Activated T-helper 1 cell treated with anti-CD3 and anti-CD28 coated beads, Interleukin-12 subunit alpha, Interleukin-12 subunit beta, Interleukin-2, Interleukin-4 antibody, amounts not matched to agents 30 ng/mL and 10 ng/mL and 1 ng/mL, durations not matched to agents 14 hours and 24 hours and 36 hours (primary cell): ENCODE measurements at places on chromosomes 2 and 18. TPM values are rescaled to one million over a fixed set of nuclear protein-coding genes. Genes with fewer than 3 reads are reported as not detected.

Gene MYO3B
- 0.57 and 0.78 TPM in 2 replicates for total RNA-seq

Gene CDKL4
- 0.20 TPM in 1 of 2 replicates, not detected in the other for total RNA-seq

Gene CIB4
- not detected in 2 replicates for total RNA-seq

Gene NEU2
- not detected in 2 replicates for total RNA-seq

Gene TCF7L1
- not detected in 2 replicates for total RNA-seq

Gene ACADL
- total RNA-seq: not detected in 2 replicates

- H3K27me3 ChIP-seq: no peaks in the 10 kb centered on the region
- H3K4me1 ChIP-seq: peaks cover 10% of the 10 kb centered on the region
- no peak overlapping the region for H3K4me3 ChIP-seq
- no peak overlapping the region for H3K27ac ChIP-seq
- H3K36me3 ChIP-seq: no peaks in the 10 kb centered on the region
These were observed 30.3 kb upstream of the B3GNT7 start for GRCh38 chr2:231364961-231365810.

DNA sequence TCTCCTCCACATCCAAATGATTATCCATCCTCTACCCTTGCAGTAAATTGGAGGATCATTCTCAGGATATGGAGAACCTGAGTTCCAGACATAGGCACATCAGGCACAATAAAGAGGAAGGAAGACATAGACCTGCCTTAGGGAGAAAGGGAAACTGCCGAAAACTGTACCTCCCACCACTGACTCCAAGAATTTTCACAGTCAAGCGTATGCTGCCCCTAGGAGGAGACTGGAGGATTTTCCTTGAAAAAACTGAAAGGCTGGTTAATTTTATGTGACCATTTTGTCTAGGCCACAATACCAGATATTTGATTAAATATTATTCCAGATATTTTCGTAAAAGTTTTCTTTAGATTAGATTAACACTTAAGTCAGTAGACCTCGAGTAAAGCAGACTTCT, 638.5 kb upstream of the PKDCC start:
- no peaks in the 10 kb centered on the region for H3K27me3 ChIP-seq
- no peaks in the 10 kb centered on the region for H3K36me3 ChIP-seq
- DNase-seq: no peak
- H3K27ac ChIP-seq: no peak overlapping the region
- no peaks in the 10 kb centered on the region for H3K4me1 ChIP-seq

- peaks cover 41% of the 10 kb centered on the region for H3K4me1 ChIP-seq
- H3K36me3 ChIP-seq: no peaks in the 10 kb centered on the region
- no peaks in the 10 kb centered on the region for H3K27me3 ChIP-seq
- no peak for DNase-seq
- peak overlapping the region; percentile 88 for H3K27ac ChIP-seq
- H3K4me3 ChIP-seq: peak overlapping the region; percentile 44
These were observed 161.6 kb upstream of the TRIB2 start for GRCh38 chr2:12555012-12555645.

- H3K27me3 ChIP-seq: peaks cover 9% of the 10 kb centered on the region
- no peak overlapping the region for H3K27ac ChIP-seq
- peaks cover 7% of the 10 kb centered on the region for H3K36me3 ChIP-seq
- H3K4me1 ChIP-seq: peaks cover 38% of the 10 kb centered on the region
These were observed 45.9 kb downstream of the IL1R2 start for GRCh38 chr2:102037681-102038080.

DNA sequence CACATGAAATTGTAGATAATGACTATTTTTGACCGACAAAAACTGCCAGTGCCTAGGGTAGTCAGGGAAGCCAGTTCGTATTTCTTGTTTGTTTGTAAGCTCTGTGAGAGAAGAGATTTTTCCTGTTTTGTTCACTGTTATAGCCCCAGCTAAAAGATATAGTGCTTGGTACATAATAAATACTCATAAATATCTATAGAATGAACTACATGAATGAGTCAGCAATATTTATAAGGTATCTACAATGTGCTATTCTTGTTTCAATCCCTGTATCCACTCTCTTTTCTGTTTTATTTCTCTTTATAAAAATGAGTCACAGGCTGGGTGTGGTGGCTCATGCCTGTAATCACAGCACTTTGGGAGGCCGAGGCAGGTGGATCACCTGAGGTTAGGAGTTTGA, 275.6 kb upstream of the FANCL start:
- H3K36me3 ChIP-seq: no peaks in the 10 kb centered on the region
- DNase-seq: no peak
- H3K4me3 ChIP-seq: no peak overlapping the region

GRCh38 chr2:148201075-148202004, 180.4 kb downstream of the MBD5 start:
- no peaks in the 10 kb centered on the region for H3K27me3 ChIP-seq
- H3K4me1 ChIP-seq: no peaks in the 10 kb centered on the region
- DNase-seq: peak; percentile 13
- no peak overlapping the region for H3K4me3 ChIP-seq

GRCh38 chr18:34039611-34040010, 185.1 kb downstream of the NOL4 start:
- no peak overlapping the region for H3K4me3 ChIP-seq
- no peak for DNase-seq
- H3K27ac ChIP-seq: no peak overlapping the region
- no peaks in the 10 kb centered on the region for H3K36me3 ChIP-seq
- no peaks in the 10 kb centered on the region for H3K4me1 ChIP-seq

DNA sequence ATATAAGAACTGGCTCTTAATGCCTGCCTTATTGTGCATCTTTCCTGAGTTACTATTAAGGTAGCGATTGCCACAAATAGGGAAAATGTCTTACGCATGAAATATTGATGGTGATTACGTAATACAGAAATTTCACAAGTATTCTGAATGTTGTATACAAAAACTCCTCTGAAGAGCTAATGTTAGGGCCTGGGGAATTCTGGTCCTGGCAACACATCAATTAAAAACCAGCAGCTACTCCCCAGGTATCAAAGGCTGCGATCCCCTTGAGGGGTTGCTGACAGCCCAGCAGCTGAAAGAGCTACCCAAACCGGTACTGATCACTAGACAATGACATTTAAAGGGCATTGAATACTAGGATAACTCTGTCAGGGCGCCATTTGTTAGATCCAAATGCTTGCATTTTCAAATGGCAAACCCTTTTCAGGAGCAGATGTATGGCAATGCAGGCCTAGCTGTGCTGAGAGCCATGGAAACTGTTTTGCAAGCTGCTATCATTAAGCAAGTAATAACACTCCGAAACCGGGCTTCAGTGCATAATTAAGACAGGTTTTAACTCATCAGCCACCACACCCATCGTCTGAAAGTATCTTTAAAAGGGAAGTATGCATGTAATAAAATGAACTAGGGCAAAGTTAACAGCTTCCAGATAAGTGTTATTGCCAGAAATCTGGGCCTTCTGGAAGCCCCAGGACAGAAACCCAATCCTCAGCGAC, 78.4 kb downstream of the CLHC1 start:
- no peak for DNase-seq
- no peak overlapping the region for H3K27ac ChIP-seq
- no peak overlapping the region for H3K4me3 ChIP-seq

DNA sequence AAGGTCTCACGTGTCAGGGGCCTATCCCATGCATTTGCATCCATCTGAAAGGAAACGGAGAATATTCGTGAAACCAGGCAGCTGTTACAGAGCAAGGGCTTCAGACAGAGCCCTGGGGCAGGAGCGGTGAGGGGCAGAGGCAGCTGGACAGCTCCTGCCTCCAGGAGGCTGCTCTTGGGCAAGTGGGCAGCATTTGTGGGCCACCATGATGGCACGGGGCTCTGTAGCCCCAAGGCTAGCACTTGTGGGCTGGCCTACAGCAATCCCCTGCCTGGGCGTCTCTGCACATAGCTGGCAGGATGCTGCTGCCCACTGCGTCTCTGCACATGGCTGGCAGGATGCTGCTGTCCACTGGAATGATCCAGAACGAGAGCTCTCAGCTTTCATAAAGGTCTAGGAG, 52.8 kb upstream of the PTMA start:
- DNase-seq: no peak
- no peaks in the 10 kb centered on the region for H3K27me3 ChIP-seq
- H3K27ac ChIP-seq: no peak overlapping the region
- no peaks in the 10 kb centered on the region for H3K36me3 ChIP-seq
- H3K4me3 ChIP-seq: no peak overlapping the region

- no peaks in the 10 kb centered on the region for H3K4me1 ChIP-seq
- peaks cover 3% of the 10 kb centered on the region for H3K27me3 ChIP-seq
- H3K36me3 ChIP-seq: no peaks in the 10 kb centered on the region
These were observed 13.0 kb downstream of the VIL1 start for GRCh38 chr2:218431878-218432277.

DNA sequence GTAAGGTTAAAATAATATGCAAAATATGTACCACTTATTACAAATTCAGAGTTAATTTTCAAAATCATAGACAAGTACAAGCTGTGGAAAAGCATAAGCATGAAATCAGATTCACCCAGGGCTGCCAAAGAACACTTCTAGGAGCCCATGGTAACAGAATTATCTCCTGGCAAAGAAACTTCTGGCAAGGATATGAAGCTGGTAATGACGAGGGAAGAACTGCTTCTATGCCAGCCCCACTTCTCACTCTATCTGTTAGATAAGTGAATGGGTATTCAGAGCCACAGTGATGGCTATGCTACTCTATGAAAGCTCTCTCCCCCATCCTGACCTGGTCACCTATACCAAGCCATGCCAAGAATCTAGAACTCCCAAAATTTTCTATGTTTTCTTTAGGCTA, 36.9 kb upstream of the PDE1A start:
- no peak overlapping the region for H3K4me3 ChIP-seq
- no peak overlapping the region for H3K27ac ChIP-seq
- no peaks in the 10 kb centered on the region for H3K36me3 ChIP-seq
- H3K4me1 ChIP-seq: no peaks in the 10 kb centered on the region

DNA sequence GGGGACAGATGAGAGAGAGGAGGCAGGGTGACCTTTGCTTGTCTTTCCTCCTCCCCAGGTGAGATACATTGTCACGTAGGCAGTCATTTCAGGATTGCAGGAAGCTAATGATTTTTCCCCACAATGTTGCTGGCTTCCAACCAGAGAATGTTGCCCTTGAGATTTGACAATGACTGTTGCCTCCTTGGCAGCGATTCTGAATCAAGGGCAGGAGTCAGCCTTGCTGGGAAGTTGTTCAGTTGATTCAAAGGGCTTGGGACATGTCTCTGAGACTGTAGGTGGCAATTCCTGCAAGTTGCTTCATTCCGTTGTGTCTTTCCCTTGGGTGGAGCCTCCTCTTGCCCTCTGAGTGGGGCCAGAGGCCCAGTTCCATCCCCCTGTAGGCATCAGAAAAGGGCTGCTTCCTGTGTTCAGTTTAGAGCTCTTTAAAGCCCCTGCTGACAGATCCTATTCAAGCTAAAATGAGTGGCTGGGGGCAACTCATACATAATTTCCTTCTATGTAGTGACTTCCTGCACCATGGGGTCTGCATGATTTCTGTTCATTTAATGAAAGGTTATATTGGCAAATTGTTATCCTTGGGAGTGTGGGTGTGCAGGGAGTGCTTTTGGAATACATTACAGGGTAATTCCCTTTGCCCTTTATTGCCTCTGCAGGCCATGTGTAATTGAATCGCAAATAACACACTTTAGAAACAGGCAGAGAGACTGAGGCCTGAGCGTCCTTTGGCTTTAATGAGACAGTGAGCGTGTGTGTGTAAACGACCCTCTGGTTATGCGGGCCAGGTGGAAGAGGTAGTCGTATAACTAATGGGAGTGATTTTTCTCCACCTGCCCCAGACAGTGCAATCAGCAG, 52.4 kb downstream of the GPR39 start:
- no peaks in the 10 kb centered on the region for H3K4me1 ChIP-seq
- DNase-seq: no peak
- H3K27ac ChIP-seq: no peak overlapping the region
- H3K27me3 ChIP-seq: no peaks in the 10 kb centered on the region
- H3K4me3 ChIP-seq: no peak overlapping the region

- H3K27me3 ChIP-seq: no peaks in the 10 kb centered on the region
- no peaks in the 10 kb centered on the region for H3K4me1 ChIP-seq
- no peak overlapping the region for H3K27ac ChIP-seq
- DNase-seq: no peak
These were observed 70.0 kb upstream of the NDUFV2 start for GRCh38 chr18:9032519-9032918.

DNA sequence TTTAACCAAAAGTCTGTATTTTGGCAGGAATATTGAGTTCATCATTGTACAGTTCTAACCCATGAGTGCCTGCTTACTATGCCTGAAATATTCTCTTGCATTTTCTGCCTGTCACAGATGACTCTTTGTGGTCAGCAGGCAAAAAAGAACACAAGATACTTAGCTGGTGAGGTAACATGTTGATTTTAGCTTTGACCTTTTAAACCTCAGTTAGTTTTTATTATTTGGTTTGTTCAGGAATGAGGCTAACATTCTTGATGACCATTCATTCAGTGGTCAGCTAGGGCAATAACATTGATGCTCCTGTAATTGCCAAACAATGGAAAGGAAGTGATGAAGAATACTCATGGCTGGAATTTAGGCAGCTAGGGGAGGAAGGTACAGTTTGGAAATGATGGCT, 491.2 kb downstream of the PIK3C3 start:
- H3K36me3 ChIP-seq: no peaks in the 10 kb centered on the region
- H3K27ac ChIP-seq: no peak overlapping the region
- H3K4me3 ChIP-seq: no peak overlapping the region
- no peaks in the 10 kb centered on the region for H3K27me3 ChIP-seq
- DNase-seq: no peak
- H3K4me1 ChIP-seq: no peaks in the 10 kb centered on the region

GRCh38 chr2:238136820-238137537, 1.5 kb upstream of the KLHL30 start:
- H3K4me3 ChIP-seq: no peak overlapping the region
- peaks cover 2% of the 10 kb centered on the region for H3K27me3 ChIP-seq
- H3K4me1 ChIP-seq: peaks cover 5% of the 10 kb centered on the region
- H3K36me3 ChIP-seq: no peaks in the 10 kb centered on the region
- DNase-seq: no peak

GRCh38 chr18:70377857-70378701, 89.2 kb downstream of the SOCS6 start:
- H3K4me3 ChIP-seq: no peak overlapping the region
- no peak overlapping the region for H3K27ac ChIP-seq
- no peaks in the 10 kb centered on the region for H3K4me1 ChIP-seq
- H3K36me3 ChIP-seq: no peaks in the 10 kb centered on the region
- no peak for DNase-seq
